ENCODE measurements at places on chromosomes 12 and 14. TPM values are rescaled to one million over a fixed set of nuclear protein-coding genes. Genes with fewer than 3 reads are reported as not detected.

DNA sequence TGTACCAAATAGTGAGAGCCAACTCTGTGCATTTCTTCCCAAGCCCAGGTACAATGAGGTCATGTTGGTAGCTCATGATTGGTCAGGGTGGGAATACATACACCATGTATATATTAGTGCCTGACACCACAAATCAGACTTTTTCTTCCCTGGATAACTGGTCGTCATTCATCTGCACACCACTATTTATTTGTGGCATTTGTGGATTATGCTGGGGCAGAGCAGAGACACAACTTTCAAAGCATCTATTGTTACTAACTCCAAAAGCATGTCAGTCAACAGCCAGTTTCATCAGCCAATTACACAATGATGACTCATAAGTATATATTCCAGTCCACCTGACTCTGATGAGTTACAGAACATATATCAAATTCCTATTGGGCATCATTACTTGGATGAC lies 181.7 kb downstream of the ADAMTS20 start:
- no peak for DNase-seq

Gene TPPP2
- polyA plus RNA-seq: not detected

Gene MMP14
- polyA plus RNA-seq: 5.8 TPM

DNA sequence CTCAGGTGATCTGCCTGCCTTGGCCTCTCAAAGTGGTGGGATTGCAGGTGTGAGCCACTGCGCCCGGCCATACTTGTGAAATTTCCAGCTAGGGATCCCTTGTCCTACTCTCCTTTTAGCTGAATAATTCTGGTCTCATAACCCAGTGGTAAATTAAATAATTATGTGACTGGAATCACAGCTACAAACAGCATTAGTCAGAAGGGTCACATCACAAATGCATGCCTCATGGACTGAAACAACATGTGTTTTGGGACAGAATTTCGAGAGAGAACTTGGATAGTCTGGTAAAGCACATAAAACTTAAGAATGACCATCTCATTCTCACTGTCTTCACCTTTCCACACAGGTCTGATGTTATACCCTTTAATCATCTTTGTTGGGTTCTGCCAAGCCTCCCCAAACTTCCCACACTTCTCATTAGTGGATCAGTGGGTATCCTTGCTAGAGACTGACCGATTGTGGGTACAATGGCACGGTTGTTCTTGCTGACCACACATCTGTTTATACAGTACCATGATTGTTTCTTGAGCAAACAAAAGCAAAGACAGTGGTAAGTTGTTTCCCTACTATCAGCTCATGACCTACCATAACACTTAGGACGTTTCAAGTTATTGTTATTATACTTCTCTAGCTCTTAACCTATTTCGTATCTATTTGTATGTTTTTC lies 5.1 kb downstream of the GPRC5D start:
- no peak for DNase-seq

Gene KRT83
- polyA plus RNA-seq: not detected

Gene KRT73
- 0.13 TPM for polyA plus RNA-seq

DNA sequence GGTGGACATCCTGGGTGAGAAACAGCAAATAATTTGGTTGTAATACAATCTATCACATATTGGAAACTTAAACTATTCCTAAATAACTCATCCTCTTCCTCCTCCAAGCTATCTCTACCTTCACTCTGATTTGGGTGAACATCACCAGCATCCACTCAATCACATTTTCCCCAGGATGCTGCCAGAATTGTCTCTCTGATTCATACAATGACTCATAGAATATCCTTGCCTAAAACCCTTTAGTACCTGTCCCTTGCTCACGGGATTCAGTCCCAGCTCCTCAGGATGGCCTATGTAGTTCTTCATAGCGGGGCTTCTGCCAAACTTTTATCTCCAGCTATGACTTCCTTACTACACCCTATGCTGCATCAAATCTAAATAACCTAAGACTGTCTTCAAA lies 146.8 kb downstream of the EMP1 start:
- DNase-seq: no peak

DNA sequence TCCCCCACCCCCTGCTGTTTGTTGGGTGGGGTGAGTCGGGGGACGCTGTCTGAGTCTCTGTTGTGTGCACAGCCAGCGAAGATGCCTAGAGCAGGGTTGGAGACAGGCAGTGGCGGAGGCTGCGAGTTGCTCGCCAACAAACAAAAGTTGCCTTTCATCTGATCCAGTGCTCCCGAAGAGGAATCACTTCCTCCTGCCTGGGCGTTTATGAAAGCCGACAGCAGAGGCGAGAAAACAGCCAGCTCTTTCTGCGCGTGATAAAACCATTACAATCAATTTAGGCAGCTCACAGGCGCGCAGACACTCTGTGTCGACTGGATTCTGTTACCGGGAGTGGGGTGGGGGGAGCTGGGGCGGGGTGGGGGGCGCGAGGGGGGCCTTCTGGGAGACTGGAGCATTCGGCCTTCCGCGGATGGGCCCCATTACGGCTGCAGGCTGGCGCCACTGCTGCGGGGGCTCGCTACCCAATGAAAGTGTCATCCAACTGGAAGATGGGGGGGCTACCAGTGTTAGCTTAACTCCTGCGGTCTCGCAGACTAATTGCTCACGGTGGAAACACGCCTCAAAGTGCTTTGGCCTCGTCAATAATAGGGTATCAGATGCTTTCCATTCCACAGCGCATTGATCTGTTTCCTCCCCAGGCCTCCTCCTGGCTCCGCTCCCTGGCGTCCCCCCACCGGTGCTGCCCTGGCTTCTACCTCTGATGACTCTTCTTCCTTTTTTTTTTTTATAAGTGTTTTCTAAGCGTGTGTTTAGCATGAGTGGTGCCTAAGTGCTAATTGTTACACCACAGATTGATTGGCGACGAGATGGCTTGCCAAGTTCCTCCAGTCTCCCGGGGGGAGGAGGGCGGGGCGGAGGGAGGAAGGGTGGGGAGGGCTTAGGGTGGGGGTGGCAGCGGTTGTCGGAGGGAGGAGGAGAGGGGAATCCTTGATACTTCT lies 678.4 kb downstream of the MED13L start:
- DNase-seq: no peak

DNA sequence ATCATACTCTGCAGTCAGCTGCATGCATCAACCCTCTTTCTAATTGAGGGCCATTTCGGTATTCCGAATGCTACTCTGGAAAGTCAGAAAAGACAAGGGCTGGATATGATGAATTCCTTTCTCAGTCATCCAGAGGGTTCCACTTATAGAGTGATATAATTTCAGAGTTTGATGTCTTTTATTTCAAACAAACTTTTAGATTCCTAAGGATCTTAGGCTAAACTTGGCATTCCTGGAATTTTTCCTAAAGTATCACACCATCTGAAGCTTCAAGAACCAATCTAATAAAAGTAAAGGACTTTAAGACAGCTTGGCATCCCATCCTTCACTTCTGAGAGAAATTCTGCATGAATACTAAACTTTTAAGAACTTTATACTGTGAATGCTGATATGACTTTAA lies 69.3 kb upstream of the KCNJ8 start:
- DNase-seq: no peak

DNA sequence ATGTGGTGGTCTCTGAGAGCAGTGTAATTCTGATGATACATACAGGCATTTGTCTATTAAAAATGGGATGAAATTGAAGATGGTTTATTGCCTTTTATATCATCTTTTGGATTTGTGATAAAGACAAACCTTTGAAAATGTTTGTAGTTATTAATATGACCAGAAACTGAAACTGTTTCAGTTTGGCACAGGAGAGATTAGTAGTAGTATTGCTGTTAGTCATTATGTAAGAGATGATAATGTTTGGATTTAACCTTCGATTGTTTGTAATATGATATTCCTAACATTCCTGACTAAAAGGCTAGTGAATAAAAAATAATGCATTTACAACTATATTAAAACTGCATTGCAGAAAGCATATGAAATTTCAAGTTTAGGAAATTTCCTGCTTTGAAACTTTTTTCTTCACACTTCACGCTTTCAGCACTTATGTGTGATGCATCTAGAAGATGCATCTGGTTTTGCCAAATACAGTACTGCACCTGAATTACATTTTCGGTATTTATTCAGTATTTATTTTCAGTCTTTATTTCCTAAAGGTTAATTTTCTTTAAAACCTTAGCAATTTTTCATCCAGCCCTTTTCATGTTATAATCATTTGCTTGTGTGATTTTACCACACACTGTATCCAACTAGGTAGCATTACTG lies 25.5 kb downstream of the ADIPOR2 start:
- no peak for DNase-seq

Data from K562 (cell line).